ENCODE measurements at places on chromosomes 5 and 9.

GRCh38 chr5:169009123-169009522 lies 291.8 kb downstream of the SLIT3 start:
- DNase-seq: peak; percentile 27

DNA sequence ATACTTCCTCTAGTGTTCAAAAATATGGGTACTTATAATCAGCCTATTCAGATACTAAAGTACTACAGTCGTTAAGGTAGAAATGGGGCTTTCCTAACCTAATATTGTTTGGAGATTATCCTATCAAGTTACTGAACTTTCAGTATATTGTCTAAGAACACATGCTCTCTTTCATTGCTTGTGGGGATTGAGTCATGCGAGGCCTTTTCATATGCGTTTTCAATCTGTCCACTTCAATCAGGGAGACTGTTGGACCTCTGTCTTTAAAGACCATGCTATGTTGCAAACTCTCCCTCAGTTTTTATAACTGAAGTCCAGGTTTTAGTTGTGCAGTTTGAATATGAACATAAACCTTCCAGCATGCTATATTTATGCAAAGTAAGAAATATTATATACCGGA lies 15.0 kb downstream of the PRR16 start:
- peak; percentile 36 for DNase-seq

- DNase-seq: no peak
These were observed 23.6 kb upstream of the SARDH start for GRCh38 chr9:133761641-133762248.

- no peak for DNase-seq
These were observed 15.3 kb upstream of the TRPM3 start for GRCh38 chr9:71136696-71137095.

DNA sequence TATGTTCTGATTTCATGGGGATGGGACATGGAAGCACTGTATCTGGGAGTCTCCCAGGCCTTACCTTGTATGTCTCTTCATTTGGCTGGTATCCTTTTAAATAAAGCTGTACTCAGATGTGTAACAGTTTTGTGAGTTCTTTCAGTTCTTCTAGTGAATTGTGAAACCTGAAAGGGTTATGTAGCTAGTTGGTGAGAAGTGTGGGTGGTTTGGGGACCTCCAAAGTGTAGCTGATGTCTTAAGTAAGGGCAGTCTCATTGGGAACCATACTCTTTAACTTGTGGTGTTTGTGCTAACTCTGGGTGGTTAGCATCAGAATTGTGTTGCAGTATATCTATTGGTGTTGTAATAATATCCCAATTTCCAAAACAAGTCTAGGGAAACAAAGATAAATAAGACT lies 166.9 kb upstream of the CCNH start:
- no peak for DNase-seq

DNA sequence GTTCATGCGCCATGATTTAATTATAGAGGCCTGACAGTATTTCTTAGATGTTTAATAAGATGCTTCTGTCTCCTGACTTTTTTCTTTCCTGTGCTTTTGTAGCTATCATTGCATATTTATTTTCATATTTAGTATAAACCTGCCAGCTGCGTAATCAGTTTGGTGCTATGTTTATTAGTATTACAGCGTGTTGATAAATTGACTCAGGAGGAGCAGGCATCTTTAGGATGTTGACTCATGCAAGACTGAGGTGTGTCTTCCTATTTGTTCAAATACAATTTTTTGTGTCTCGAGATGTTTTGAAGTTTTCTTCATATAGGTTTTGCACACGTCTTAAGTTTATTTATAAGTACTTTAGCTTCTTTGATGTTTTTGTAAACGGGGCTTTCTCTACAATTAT lies 35.9 kb upstream of the EXOC3 start:
- DNase-seq: no peak

Measured in cardiac fibroblast (primary cell).